ENCODE measurements at places on chromosomes 12 and 14. TPM values are rescaled to one million over a fixed set of nuclear protein-coding genes. Genes with fewer than 3 reads are reported as not detected.

GRCh38 chr12:18899162-18899561 lies 161.2 kb downstream of the CAPZA3 start:
- no peaks in the 10 kb centered on the region for H3K4me1 ChIP-seq
- no peaks in the 10 kb centered on the region for H3K36me3 ChIP-seq
- H3K4me3 ChIP-seq = no peak overlapping the region
- no peaks in the 10 kb centered on the region for H3K27me3 ChIP-seq

GRCh38 chr12:104565606-104566243 lies 109.0 kb downstream of the CHST11 start:
- H3K4me3 ChIP-seq = no peak overlapping the region
- H3K36me3 ChIP-seq = no peaks in the 10 kb centered on the region
- no peaks in the 10 kb centered on the region for H3K27me3 ChIP-seq
- H3K27ac ChIP-seq = peak overlapping the region; percentile 47

DNA sequence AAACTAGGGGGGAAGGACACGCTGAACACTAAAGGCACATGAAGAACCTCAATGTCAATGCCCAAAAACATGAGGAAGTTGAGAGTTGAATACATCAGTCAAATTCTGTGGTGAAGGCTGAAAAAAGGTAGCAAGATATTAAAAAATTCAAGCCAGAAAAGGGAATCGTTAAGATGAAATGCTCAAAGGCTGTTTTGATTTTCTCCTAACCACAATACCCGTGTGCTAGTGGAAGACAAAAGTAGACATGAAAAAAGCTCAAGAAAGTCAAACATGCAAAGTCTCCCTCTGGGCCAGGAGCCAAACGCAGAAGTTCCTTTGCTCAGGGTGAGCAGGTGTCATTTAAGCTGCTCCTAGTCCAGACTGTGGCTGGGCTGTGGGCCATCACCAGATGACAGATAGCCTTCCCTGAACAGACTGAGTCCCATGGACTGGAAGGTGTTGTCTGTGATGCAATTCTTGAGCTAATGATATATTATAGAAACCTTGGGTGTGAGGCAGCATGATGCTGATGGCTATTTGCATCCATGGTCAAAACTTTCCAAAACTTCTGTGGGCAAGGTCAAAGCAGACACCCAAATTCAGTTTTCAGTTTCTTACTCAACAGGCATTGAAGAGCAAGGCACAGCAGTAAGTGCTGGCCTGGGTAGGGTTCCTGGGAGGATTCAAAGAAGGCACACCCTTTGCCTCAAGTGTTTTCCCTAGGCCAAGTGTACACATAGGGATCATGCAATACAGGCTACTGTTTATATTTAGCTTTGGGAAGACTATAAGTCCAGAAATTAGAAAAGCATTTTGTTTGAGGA lies 81.6 kb downstream of the MYRFL start:
- no peak overlapping the region for H3K4me3 ChIP-seq
- H3K36me3 ChIP-seq = no peaks in the 10 kb centered on the region
- no peaks in the 10 kb centered on the region for H3K4me1 ChIP-seq
- no peak for DNase-seq

DNA sequence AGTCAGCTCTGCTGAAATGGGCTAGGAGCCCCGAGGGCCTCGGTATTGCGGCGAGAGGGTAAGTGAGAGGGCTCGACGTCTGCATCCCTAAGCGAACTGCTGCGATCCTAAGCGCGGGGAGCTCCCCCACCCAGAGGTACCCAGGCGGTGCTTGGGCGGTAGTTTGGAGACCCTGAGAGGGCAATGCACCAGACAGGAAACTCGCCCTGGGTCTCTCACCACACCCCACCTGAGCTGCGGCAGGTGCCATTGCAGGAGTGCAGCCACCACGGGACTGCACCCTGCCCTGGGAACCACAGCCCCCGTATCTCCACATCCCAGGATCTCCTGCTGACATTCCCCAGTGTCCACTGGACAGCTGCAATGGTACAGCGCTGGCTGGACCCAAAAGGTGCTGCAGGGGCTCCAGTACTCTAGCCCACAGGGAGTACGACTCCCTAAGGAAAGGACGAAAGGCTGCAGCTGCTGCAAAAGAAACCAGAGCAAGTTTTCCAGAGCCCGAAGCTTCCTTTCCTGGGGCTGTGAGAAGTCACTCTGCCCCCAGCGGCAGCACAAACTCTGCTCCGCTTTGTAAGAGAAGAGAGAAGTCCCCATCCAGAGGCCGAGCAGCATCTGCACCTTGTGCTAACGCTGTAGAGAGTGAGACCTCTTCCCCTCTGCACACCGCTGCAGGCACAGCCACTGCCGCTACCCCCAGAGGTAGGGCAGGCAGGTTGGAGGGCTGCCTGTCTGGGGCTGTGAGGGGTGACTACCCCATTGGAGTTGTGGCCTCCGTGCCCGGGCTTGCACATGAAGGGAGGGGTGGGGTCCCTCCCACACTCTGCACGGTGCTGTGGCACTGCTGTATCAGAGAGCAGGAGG lies 31.1 kb upstream of the MON2 start:
- H3K27ac ChIP-seq = no peak overlapping the region
- no peaks in the 10 kb centered on the region for H3K4me1 ChIP-seq

GRCh38 chr14:89489761-89490437 lies 72.9 kb upstream of the FOXN3 start:
- no peaks in the 10 kb centered on the region for H3K36me3 ChIP-seq
- H3K27me3 ChIP-seq = no peaks in the 10 kb centered on the region
- H3K27ac ChIP-seq = peak overlapping the region; percentile 38
- H3K4me3 ChIP-seq = peak overlapping the region; percentile 7
- no peak for DNase-seq

- no peak overlapping the region for H3K27ac ChIP-seq
- no peaks in the 10 kb centered on the region for H3K27me3 ChIP-seq
- H3K4me1 ChIP-seq = no peaks in the 10 kb centered on the region
- H3K4me3 ChIP-seq = no peak overlapping the region
Measured at GRCh38 chr14:58977366-58977765, 211.1 kb upstream of the DAAM1 start.

DNA sequence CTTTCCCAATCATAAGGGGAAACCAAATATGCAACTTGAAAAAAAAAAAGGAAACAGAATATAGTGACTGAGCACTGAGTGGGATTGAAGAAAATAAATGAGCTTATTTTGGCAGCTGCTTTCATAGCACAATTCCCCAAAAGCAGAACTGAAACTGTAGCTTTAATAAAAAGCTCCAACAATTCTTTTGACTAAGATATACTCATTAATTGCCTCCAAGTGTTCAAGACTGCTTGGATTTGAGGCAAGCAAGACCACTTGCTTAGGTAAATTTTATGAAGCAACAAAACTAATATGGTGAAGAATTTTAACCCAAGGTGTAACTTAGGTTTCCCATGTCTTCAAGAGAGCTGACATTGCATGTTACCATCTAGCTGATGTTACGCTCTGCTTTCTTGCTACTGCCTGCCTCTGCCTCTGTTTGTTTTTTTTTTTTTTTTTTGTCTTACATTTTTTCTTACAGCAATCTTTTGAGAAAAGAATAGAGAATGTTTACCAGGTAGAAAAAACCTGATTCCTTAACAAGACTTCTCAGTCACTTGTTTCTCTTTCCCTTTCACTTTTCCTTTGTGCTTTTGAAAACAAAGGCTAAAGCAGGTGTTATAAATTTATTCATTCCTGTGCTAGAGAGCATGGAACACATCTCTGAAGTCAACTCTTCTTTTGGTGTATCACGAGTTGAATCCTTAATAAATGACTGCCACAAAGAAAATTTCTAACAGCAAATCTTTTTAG lies 134.4 kb downstream of the BCAT1 start:
- H3K27me3 ChIP-seq = no peaks in the 10 kb centered on the region
- no peak for DNase-seq
- peaks cover 4% of the 10 kb centered on the region for H3K36me3 ChIP-seq
- no peaks in the 10 kb centered on the region for H3K4me1 ChIP-seq
- H3K4me3 ChIP-seq = no peak overlapping the region

GRCh38 chr12:51886021-51886710 lies 1.7 kb upstream of the ANKRD33 start:
- no peak overlapping the region for H3K4me3 ChIP-seq
- peak; percentile 88 for DNase-seq
- no peaks in the 10 kb centered on the region for H3K36me3 ChIP-seq
- no peaks in the 10 kb centered on the region for H3K4me1 ChIP-seq
- peak overlapping the region; percentile 68 for H3K27ac ChIP-seq

GRCh38 chr14:54549862-54550261 lies 17.1 kb upstream of the SAMD4A start:
- H3K27me3 ChIP-seq = no peaks in the 10 kb centered on the region
- no peaks in the 10 kb centered on the region for H3K4me1 ChIP-seq
- H3K36me3 ChIP-seq = no peaks in the 10 kb centered on the region
- H3K27ac ChIP-seq = no peak overlapping the region
- no peak overlapping the region for H3K4me3 ChIP-seq

DNA sequence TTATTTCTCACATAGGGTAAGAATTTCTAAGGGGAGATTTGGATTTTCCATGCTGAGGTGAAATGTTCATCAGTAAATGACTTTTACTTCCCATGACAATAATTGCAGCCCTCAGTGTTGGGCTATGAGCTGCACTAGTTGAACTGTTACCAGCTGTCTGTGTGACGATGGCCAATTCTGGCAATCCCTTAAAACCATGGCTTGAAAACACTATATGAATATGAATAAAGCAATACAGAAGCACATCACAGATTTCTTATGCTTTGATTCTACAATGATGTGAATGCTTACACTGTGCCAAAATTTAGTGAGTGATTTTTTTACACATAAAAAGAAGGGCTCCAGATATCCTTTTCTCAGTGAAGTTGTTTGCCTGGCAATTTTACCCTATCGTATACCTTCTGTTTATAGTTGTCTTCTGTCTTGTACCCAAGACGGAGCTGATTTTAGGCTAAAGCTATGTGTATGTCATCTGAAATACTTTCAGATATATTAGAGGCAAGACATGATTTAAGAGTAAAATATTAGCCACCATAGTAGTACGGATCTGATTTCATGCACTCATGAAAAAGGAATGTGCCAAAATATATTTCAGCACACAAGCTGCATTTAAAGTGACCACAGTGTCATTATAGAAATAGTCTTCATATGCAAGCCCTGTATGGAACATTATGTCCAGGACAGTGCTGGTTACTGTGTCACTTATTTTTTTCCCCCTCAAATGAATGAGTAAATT lies 52.0 kb downstream of the SLC38A4 start:
- no peaks in the 10 kb centered on the region for H3K4me1 ChIP-seq
- no peaks in the 10 kb centered on the region for H3K36me3 ChIP-seq
- no peak overlapping the region for H3K27ac ChIP-seq
- H3K4me3 ChIP-seq = no peak overlapping the region

DNA sequence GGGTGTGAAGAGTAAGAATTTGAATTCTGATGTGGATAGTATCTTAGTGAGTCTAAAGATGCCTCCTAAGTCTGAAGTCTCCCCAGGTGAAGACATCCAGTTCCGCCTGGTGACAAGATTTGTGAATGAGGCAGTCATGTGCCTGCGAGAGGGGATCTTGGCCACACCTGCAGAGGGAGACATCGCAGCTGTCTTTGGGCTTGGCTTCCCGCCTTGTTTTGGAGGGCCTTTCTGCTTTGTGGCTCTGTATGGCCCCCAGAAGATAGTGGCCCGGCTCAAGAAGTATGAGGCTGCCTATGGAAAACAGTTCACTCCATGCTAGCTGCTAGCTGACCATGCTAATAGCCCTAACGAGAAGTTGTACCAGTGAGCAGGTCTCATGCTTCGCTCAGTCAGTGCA lies 24.6 kb upstream of the AICDA start:
- no peaks in the 10 kb centered on the region for H3K4me1 ChIP-seq
- no peaks in the 10 kb centered on the region for H3K27me3 ChIP-seq
- no peaks in the 10 kb centered on the region for H3K36me3 ChIP-seq
- no peak for DNase-seq

GRCh38 chr14:79009286-79009685 lies 839.1 kb downstream of the NRXN3 start:
- no peak overlapping the region for H3K27ac ChIP-seq
- H3K4me1 ChIP-seq = no peaks in the 10 kb centered on the region
- no peaks in the 10 kb centered on the region for H3K36me3 ChIP-seq
- H3K27me3 ChIP-seq = no peaks in the 10 kb centered on the region

DNA sequence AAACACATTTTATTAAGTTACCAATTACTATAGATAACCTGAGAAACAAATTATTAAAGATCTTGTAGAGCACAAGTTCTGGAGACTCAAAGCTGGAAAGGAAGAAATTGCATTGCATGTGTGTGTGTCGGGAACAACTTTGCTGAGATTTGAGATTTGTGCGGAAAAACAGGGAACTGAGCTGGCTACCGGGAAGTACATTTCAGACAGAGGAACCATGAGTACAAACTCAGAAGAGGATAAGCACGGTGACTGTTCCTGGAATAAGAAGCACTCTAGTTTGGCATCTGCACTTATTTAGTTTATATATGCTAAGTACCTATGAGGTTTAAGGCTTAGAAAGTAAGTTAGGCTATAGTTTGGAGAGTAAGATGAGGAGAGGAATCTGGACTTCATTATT lies 97.8 kb downstream of the DACT1 start:
- H3K4me1 ChIP-seq = no peaks in the 10 kb centered on the region
- no peak overlapping the region for H3K27ac ChIP-seq
- H3K36me3 ChIP-seq = no peaks in the 10 kb centered on the region
- H3K27me3 ChIP-seq = no peaks in the 10 kb centered on the region
- no peak for DNase-seq

GRCh38 chr12:119296535-119296934 lies 38.0 kb upstream of the CCDC60 start:
- no peak for DNase-seq
- no peak overlapping the region for H3K4me3 ChIP-seq
- no peaks in the 10 kb centered on the region for H3K27me3 ChIP-seq
- no peaks in the 10 kb centered on the region for H3K36me3 ChIP-seq
- no peaks in the 10 kb centered on the region for H3K4me1 ChIP-seq
- H3K27ac ChIP-seq = no peak overlapping the region

GRCh38 chr12:32467959-32468863 lies 68.9 kb downstream of the FGD4 start:
- no peak overlapping the region for H3K27ac ChIP-seq
- H3K4me3 ChIP-seq = no peak overlapping the region
- H3K27me3 ChIP-seq = no peaks in the 10 kb centered on the region
- DNase-seq = no peak
- no peaks in the 10 kb centered on the region for H3K36me3 ChIP-seq

- no peaks in the 10 kb centered on the region for H3K27me3 ChIP-seq
- no peak overlapping the region for H3K4me3 ChIP-seq
- no peaks in the 10 kb centered on the region for H3K36me3 ChIP-seq
- no peak for DNase-seq
Measured at GRCh38 chr12:123916729-123917128, 55.9 kb downstream of the CCDC92 start.

- H3K36me3 ChIP-seq = no peaks in the 10 kb centered on the region
- H3K4me3 ChIP-seq = no peak within 1 kb of the TSS
- H3K4me1 ChIP-seq = no peaks in the 10 kb centered on the region
Measured at GRCh38 chr12:133235401-133236112, at the start of gene ANHX. Gene ANHX, minus strand, starts transcription at chr12:133235877. Its CDS starts 1,521 bp downstream, at chr12:133234356.

GRCh38 chr12:58416236-58416635 lies 474.9 kb downstream of the ATP23 start:
- H3K4me3 ChIP-seq = no peak overlapping the region
- peaks cover 6% of the 10 kb centered on the region for H3K4me1 ChIP-seq
- no peak overlapping the region for H3K27ac ChIP-seq

NCOR2 gene
- total RNA-seq = 65.1 TPM

PLA2G1B gene
- not detected for total RNA-seq

NXPH4 gene
- not detected for total RNA-seq

PAWR gene
- 144 TPM for total RNA-seq

CAPZA3 gene
- total RNA-seq = 0.35 TPM

PKP2 gene
- 34.4 TPM for total RNA-seq

MAP1LC3B2 gene
- total RNA-seq = 1.8 TPM

IAPP gene
- total RNA-seq = not detected

GPD1 gene
- not detected for total RNA-seq

ARHGEF25 gene
- 91.4 TPM for total RNA-seq

C12orf56 gene
- total RNA-seq = not detected

SMCO3 gene
- total RNA-seq = not detected

OASL gene
- not detected for total RNA-seq

KRT6A gene
- 1.7 TPM for total RNA-seq

ITGB7 gene
- 3.8 TPM for total RNA-seq

FSCB gene
- not detected for total RNA-seq

RPGRIP1 gene
- 0.14 TPM for total RNA-seq

OAS3 gene
- total RNA-seq = 22.8 TPM
